ENCODE measurements at places on chromosomes 11 and 22. TPM values are rescaled to one million over a fixed set of nuclear protein-coding genes. Genes with fewer than 3 reads are reported as not detected.

The C11orf97 gene
- not detected for polyA plus RNA-seq

The P2RX6 gene
- polyA plus RNA-seq: 23.0 TPM

The SPCS2 gene
- 86.8 TPM for polyA plus RNA-seq

The GLYATL1B gene
- polyA plus RNA-seq: not detected

The PDGFD gene
- 10.7 TPM for polyA plus RNA-seq

The HPS5 gene
- polyA plus RNA-seq: 13.7 TPM

The GDPD4 gene
- polyA plus RNA-seq: 0.67 TPM

The PLAAT2 gene
- 0.36 TPM for polyA plus RNA-seq

The UPB1 gene
- 0.52 TPM for polyA plus RNA-seq

The KCNC1 gene
- 1.00 TPM for polyA plus RNA-seq

The NADSYN1 gene
- 25.9 TPM for polyA plus RNA-seq

The H19 gene
- 12,499 TPM for polyA plus RNA-seq

The LRRC75B gene
- 10.0 TPM for polyA plus RNA-seq

The CCDC73 gene
- 0.03 TPM for polyA plus RNA-seq

The AIFM3 gene
- polyA plus RNA-seq: 0.66 TPM

The RIC3 gene
- polyA plus RNA-seq: 0.22 TPM

The SLC22A8 gene
- polyA plus RNA-seq: not detected

The CTSD gene
- 111 TPM for polyA plus RNA-seq

The ACAD8 gene
- polyA plus RNA-seq: 18.7 TPM

The RNASEH2C gene
- 23.8 TPM for polyA plus RNA-seq

The SNX32 gene
- polyA plus RNA-seq: 1.2 TPM

The CD3D gene
- 0.74 TPM for polyA plus RNA-seq

The CEP126 gene
- polyA plus RNA-seq: 5.6 TPM

The CFAP300 gene
- 2.4 TPM for polyA plus RNA-seq

The MIOX gene
- 0.11 TPM for polyA plus RNA-seq

All from muscle of leg (tissue), 16 donors.